ENCODE measurements at places on chromosomes 16 and 17.

DNA sequence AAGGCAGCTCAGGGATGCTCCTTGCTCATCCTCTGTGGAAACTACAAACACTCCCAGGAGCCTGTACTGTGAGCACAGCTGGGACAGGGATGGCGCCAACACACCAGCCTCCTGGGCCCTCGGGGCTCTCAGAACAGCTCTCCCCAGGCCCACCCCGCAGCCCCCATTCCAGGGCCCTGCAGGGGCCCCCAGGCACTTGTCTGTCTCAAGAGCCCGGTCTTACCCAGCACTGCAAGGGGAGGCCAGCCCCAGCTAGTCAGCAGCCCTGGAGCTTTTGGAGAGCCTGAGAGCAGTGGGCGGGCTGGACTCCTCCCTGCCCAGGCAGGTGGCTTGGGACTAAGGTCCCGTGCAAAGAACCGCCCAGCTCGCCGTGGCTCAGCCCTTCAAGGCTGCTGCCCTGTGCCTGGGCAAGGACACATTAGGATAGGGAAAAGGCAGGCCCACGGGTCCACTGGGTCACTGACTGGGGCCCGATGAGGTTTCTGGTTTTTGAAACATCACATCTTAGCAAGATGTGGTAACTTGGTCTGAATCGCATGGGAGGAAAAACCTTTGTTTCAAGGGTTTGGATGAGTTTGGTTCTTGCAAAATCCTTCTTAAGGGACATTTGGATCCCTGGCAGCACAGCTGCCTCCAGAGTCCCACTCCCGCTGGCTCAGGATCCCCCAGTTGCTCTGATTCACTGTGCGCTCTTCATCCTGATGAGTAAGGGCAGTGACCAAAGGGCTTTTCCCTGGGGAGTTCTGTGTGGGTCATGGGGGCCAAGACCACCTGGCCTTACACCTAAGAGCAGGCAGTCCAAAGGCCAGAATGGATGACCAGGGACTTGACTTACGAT lies 2.8 kb downstream of the DNASE1L2 start:
- DNase-seq: no peak

- DNase-seq: no peak
Observed at GRCh38 chr17:17711641-17712162, 30.4 kb downstream of the RAI1 start.

GRCh38 chr17:19553036-19553435 lies 19.4 kb downstream of the SLC47A1 start:
- no peak for DNase-seq

DNA sequence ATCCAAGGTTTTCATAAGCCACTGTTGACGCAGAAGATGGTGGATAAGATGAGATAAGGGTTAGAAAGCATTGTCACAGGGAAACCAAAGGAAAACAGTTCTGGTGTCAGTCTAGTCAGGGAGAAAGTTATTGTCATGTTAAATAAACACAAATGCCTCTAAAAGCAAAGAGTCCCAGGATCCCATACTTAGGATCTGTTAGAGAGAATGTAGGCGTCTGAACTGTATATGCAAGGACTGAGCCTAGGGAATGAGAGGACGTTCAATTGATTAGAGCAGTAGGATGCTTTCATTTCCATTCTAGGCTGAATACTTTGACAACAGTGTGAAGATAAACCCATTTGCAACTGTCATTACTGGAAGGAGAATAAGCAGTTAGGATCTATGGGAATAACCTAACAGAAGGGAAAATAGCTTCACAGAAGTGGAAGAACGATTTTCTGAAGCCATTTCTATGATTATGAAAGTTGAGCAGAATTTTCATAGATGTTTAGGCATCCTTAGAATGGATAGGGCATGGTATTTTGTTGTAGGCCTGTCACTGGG lies 1149.1 kb upstream of the CDH8 start:
- no peak for DNase-seq

DNA sequence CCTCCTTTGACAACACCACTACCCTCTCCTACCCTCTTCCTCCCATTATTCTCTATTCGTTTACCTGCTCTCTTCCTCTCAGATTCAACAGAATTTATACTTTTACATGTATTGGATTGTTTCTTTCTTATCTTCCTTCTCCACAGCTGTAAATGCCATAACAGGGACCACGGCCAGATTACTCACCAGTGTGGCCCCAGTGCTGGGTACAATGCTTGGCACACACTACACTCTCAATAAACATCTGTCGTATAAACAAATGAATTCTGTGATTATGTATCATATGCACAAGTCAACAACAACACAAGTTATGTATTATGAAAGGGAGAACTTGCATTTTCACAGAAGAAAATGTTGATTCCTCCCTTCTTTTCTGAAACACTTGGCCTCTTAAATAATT lies 20.0 kb downstream of the AARSD1 start:
- no peak for DNase-seq

Measured in central memory CD4-positive, alpha-beta T cell (primary cell).